Esophagus mucosa (tissue), 1 donor: ENCODE measurements at places on chromosomes 16 and 17. TPM values are rescaled to one million over a fixed set of nuclear protein-coding genes. Genes with fewer than 3 reads are reported as not detected.

GRCh38 chr16:64841071-64841470 is 280.8 kb downstream of the CDH11 start:
- ATAC-seq = no peak

DNA sequence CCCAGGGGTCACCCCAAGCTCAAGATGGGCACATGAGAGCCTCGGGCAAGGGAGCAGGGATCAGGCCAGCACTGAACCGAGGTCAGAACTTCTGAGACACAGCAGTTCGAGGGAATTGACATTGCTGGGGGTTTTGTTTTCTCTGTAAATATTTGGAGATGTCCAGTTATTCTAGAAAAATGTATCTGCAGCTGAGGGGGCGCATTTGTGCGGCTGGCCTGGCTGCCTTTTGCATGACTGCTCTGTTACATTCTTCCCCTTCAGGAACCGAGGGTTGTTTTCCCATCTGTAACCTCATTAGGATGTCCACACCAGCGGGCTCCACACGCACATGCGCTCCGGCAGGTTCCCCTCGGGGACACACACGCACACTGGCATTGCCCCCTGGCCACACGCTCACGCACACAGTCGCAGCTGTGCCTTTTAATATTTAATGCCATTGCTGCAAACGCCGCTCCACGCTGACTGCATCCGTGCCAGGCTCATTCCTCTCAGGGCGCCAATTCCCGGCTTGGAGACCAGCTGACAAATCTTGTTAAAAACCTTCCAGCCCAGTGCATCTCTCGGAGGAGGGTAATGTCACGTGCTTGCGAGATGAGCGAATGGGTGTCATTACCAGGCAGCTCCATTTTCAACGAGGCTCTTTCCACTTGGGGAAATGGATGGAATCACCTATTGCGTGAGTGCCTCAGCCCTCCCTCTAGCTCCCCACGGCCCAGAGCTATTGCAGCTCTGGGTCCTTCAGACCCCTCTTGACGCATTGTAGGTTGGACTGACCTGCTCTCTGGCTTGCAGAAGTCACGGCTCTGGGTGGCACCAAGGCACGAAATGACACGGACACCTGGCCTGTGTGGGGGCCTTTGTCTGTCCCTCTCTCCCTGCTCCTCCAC is 13.1 kb downstream of the CCR7 start:
- no peak for ATAC-seq

GRCh38 chr16:29318037-29318436 is 88.5 kb downstream of the NPIPB11 start:
- no peak for ATAC-seq

- ATAC-seq = no peak
These were observed 710.1 kb downstream of the KCNJ2 start for GRCh38 chr17:70879401-70879800.

DNA sequence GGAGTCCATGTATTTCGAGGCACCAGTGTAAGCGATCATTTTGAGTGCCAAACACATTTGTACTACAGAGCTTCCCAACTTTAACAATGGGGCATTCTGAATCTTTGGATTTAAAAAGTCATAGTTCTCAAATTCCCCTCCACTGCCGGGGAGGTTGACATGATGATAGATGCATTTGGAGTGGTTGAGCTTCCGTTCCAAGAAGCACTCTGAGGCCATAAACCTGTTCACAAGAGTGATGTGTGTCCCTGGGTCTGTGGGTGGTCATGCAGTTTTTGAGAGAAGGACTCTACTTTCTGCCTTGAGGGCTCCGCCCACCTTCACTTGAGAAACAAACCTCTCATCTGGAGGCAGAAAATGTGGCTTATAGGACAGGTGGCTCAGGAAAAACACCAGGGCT is 43.7 kb downstream of the IRX5 start:
- ATAC-seq = no peak

- ATAC-seq = no peak
These were observed 61.5 kb downstream of the MYOCD start for GRCh38 chr17:12727076-12727760.

DNA sequence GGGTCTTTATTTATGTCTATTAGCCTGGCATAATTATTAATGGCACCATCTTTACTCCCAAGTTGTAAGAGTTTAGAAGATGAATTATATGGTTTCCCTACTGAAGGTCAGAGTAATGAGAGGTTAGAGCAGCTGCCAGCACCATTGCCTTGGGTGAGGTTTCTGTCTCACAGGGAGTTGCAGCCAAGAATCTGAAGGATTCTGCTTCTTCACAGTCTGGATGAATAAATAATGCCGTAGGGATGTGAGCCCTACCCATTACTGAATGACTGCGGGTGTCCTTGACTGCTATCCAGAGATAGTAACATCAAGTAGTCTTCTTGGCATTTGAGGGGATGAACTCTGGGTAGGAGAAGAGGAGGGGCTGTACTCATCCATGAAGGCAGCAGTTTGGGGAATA is 52.8 kb upstream of the SMIM36 start:
- no peak for ATAC-seq

GRCh38 chr16:2505695-2506094 is 8.1 kb upstream of the ATP6V0C start:
- ATAC-seq = no peak

DNA sequence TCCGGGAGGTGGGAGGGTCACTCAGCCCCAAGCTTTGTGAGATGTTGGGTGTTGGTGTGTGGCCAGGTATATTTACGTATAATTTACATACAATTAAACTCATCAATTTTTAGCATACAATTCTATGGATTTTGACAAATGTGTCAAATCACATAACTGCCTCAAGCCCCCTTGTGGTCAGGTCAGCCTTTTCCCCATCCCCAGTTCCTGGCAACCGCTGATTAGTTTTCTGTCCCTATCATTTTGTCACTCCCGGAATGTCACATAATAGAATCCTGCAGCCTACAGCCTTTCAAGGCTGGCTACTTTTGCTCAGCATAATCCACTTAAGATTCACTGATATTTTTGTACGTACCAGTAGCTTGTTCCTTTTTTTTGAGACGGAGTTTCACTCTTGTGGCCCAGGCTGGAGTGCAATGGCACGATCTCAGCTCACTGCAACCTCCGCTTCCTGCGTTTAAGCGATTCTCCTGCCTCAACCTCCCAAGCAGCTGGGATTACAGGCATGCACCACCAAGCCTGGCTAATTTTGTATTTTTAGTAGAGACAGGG is 19.3 kb upstream of the RAI1 start:
- ATAC-seq = no peak

GRCh38 chr17:64126918-64127317 is 3.0 kb downstream of the ERN1 start:
- ATAC-seq = no peak

- no peak for ATAC-seq
These were observed 7.0 kb downstream of the C16orf82 start for GRCh38 chr16:27073733-27074132.

GRCh38 chr17:55177159-55177854 is 87.5 kb upstream of the HLF start:
- peak; percentile 59 for ATAC-seq

DNA sequence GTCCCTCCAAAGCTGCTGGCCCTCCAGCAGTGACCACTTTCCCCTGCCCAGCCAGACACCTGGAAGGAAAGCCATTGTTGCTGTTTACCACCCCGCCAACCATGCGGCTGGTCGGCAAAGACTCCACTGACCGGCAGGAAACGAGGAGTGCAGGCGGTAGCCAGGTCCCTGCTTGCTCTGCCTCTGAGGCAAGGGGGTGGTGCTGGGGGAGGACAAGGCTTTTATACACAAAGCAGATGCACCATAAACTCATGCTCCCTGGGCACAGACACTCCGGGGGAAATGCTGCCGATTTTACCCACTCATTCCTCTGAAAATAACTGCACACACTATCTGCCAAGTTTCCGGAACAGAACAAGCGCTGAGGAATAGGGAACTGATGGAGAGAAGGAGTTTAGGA is 62.8 kb upstream of the GRIN2A start:
- ATAC-seq = no peak

DNA sequence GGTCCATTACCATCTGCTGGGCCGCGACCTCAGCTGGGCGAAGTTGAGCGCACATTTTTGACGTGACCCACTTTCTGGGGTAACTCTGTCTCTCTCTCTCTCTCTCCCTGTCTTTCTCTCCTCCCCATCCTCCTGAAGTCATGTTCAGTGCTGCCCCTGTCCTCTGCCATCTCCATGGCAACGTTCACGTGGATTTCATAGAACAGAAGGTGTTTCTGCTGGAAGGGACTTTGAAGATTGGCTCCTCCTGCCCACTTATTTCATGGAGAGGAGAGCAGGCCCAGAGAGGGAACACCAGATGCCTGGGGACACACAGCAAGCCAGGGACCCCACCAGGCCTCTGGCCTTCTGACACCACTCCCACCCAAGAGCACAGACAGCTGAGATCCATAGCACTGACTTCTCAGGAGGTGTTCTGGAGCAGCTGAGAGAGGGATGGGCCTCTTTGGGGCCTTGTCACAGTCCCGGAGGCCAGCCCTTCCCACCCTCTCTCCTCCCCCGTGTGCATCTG is 4.2 kb upstream of the CCNF start:
- ATAC-seq = no peak

- ATAC-seq = no peak
These were observed 3.6 kb downstream of the BORCS6 start for GRCh38 chr17:8186446-8186786.

GRCh38 chr17:59093702-59094231 is 12.9 kb downstream of the TRIM37 start:
- no peak for ATAC-seq

- ATAC-seq = no peak
These were observed 21.2 kb downstream of the SYCE1L start for GRCh38 chr16:77220427-77220826.

- ATAC-seq = peak; percentile 49
These were observed 35.5 kb downstream of the ADCY7 start for GRCh38 chr16:50301626-50302471.

DNA sequence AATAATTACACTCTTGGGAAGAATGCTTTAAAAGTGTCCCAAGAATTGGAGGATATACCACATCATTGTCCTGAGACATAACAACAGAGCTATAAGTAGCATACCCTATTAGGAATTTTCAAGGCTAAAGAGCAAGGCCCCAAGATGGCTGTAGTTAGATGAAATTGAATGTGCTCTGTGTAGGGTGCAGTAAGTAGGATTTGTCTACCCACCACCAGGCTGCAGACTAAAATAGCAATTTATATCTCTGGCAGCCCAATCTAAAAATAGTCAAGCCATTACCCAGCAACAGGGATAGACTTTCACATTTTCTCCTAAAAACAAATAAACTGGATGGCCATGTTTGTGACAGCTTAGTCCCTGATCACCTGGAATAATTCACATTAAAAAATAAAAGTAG is 5.6 kb downstream of the MMD start:
- ATAC-seq = no peak

- no peak for ATAC-seq
These were observed 23.7 kb upstream of the RCVRN start for GRCh38 chr17:9928601-9929333.

- ATAC-seq = no peak
These were observed 13.8 kb upstream of the CDR2 start for GRCh38 chr16:22388101-22388644.

- peak; percentile 84 for ATAC-seq
These were observed at the start of gene DNAH2 for GRCh38 chr17:7716901-7717755. DNAH2 (plus strand) TSS chr17:7717744; CDS start chr17:7719735, 1,991 bp downstream.

DNA sequence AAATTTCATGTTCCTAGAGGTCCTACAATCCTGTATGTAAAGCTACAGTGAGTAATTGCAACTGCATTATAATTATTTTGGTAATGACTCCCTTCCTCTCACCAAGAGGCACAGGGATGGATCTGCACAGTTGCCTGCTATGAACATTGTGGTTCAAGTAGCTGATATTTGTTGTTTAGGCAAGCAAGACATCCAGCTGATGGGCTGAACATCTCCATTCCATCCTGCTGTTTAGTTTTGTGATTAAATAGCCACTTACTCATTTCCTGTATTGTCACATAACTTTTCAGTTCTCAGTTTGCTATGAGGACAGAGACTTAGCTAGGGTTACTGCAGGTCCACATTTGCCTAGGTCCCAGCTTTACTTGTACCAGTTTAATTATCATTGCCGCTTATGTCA is 181.2 kb upstream of the TBX2 start:
- ATAC-seq = no peak

GRCh38 chr16:71492786-71493185 is 3.7 kb upstream of the ZNF19 start:
- ATAC-seq = no peak

- ATAC-seq = no peak
These were observed 203.6 kb downstream of the CDRT15L2 start for GRCh38 chr17:20783091-20783490.

GRCh38 chr16:51710186-51710585 is 559.1 kb upstream of the SALL1 start:
- no peak for ATAC-seq

Gene HOXB6
- total RNA-seq = 0.28 TPM

Gene PLLP
- 9.3 TPM for total RNA-seq

Gene ACBD4
- 3.5 TPM for total RNA-seq

Gene DNAH9
- 0.44 TPM for total RNA-seq

Gene CHST6
- 4.6 TPM for total RNA-seq

Gene ZFP3
- total RNA-seq = 1.8 TPM

Gene ST6GALNAC1
- 16.9 TPM for total RNA-seq

Gene ZNF764
- total RNA-seq = 3.0 TPM

Gene NACA2
- total RNA-seq = not detected

Gene CLEC19A
- not detected for total RNA-seq

Gene BIRC5
- 28.5 TPM for total RNA-seq

Gene TRIM16
- 145 TPM for total RNA-seq

Gene TNFSF13
- total RNA-seq = 6.4 TPM

Gene TOX3
- 0.60 TPM for total RNA-seq

Gene ABCA9
- 1.3 TPM for total RNA-seq
